ENCODE measurements at places on chromosomes 5 and 9. TPM values are rescaled to one million over a fixed set of nuclear protein-coding genes. Genes with fewer than 3 reads are reported as not detected.

GRCh38 chr5:1833264-1834021, 32.2 kb downstream of the NDUFS6 start:
- no peak for DNase-seq

- DNase-seq = peak; percentile 59
Measured at GRCh38 chr9:92140074-92140753, 25.0 kb upstream of the SPTLC1 start.

GRCh38 chr9:16721972-16722371, 148.5 kb downstream of the BNC2 start:
- no peak for DNase-seq

- DNase-seq = no peak
Measured at GRCh38 chr5:67998709-67999261, 216.8 kb upstream of the PIK3R1 start.

DNA sequence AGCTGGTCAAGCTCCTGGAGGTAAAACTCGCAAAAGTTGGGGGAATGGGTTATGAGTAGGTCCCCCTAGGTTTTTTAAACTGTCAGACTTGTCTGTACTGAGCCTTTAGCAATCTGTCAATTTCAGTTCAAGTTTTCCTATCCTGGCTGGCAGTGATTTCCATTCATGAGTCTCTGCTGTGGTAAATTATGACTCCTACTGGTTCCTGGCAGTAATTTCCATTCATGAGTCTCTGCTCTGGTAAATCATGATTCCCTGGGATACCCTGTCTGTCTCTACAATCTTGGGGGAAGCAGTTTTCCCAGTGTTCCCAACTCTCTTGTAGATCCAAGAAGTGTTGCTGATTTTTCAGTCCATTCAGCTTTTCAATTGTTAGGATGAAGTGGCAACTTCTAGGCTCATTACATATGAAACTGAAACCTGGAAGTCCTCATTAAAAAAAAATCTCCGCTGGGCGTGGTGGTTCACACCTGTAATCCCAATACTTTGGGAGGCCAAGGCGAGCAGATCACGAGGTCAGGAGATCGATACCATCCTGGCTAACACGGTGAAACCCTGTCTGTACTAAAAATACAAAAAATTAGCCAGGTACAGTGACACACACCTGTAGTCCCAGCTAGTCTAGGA, 91.3 kb upstream of the GPBP1 start:
- DNase-seq = no peak

- DNase-seq = no peak
Measured at GRCh38 chr5:158769079-158769478, 330.6 kb downstream of the EBF1 start.

DNA sequence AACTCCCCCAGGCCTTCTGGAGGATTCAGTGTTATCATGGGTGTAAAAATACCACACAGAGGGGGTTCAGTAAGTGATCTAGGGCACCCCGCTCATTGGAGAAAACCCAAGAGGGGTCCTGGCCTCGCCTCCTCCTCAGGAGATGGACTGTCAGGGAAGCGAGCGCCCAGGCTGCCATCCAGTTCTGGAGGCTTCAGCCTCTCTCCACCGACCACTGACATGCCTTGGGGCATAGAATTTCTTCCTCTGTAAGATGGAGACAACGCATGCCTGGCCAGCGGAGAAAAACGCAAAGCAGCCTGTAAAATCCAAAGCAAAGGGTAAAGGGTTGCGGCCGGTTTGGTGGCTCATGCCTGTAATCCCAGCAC, 165.4 kb downstream of the COL23A1 start:
- DNase-seq = no peak

DNA sequence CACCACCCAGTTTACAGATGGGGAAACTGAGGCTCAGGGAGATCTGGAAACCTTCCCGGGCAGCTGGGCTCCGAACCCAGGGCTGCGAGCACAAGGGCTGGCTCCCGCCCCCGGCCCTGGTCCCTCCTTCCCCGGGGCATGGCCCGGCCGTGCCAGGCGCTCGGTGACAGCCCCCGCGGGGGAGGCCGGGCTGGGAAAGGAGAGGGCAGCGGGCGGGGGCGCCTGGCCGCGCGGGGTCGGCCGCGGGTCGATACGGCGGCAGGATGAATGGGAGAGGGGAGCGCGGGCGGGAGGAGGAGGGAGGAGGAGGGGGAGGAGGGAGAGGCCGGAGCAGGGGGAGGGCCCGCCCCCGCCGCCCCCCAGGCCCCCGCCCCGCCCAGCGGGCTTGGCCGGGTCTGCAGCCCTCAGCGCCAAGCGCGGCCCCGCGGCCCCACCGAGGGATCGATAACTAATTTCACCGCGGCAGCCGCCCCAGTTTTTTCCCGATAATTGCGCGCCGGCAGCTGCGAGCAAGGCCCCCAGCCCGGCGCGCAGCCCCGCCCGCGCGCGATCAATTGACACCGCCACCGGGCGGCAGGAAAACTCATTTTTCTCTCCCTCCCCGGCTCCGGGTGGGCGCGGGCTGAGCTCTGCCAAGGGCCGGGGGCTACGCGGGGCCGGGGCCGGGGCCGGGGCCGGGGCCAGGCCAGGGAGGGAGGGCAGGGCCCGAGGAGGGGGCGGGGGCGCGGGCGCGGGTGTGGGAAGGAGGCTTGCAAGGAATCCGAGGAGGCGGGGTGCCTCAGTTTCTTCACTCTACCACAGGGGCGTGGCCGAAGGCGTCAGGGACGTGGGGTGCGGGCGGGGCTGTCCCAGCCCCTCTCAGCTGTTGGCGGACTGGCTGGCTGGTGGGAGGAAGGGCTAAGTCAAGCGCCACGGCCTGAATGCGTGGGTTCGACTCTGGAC, 52.1 kb downstream of the C9orf50 start:
- no peak for DNase-seq

DNA sequence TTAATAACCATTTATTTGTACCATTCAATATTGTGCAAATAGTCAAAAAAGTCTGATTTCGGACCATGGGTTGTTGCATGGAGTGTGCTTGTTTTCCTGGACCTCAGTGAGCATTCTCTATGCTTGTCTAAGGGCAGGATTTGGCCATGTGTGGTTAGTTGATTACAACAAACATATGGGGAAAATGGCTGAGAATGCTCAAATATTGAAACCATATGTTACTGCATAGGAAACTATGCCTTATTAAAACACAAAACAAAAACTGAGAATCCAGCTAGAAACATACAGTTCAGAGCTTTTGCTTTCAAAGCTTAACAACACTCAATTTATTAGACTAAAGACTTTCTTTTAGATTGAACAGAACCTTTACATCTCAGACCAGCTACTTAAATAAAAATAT, 928.3 kb downstream of the NR2F1-AS1 start:
- no peak for DNase-seq

GRCh38 chr5:77774981-77775789, 954 bp downstream of the TBCA start:
- peak; percentile 67 for DNase-seq

GRCh38 chr5:78979909-78980308, 5.2 kb downstream of the ARSB start:
- no peak for DNase-seq

GRCh38 chr5:137587919-137588318, 88.8 kb upstream of the SPOCK1 start:
- no peak for DNase-seq

- DNase-seq = no peak
Measured at GRCh38 chr5:171495122-171495700, 75.8 kb downstream of the FGF18 start.

GRCh38 chr5:76943006-76943405, 9.8 kb upstream of the CRHBP start:
- DNase-seq = no peak

DNA sequence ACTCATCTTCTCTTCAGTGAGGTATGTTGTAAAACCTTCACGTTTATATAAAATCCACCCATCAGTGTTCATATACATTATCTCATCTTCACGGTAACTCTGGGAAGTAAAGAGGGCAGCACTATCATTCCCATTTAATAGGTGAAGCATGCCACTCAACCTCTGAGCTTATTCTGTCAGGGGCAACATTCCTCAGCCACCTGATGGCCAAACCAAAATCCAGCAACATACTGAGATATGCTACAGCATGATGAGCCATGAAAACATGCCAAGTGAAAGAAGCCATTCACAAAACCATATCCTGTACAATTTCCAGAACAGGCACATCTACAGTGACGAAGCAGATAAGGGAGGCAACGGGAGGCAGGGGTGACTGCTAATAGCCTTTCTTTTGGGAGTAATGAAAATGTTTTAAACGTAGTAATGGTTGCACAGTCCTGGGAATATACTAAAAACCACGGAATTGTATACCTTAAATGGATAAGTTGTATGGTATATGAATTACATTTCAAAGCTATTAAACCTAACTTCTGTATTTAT, 167.4 kb downstream of the TSSK1B start:
- no peak for DNase-seq

DNA sequence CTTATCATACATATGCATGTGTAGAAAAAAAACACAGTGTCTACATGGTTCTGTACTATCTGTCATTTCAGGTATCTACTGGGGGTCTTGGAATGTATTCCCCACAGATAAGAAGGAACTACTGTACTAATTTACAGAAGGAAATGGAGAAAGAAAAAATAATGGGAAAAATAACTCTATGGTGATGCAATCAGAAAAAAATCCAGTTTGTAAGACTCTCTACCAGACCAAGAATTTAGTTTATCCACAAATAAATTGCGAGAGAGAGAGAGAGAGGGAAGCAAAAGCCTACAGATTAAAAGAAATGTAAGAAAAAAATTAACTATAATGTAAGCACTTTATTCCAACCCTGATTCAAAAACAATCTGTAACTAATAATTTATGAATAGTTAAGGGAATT, 708.6 kb upstream of the ZNF608 start:
- no peak for DNase-seq

DNA sequence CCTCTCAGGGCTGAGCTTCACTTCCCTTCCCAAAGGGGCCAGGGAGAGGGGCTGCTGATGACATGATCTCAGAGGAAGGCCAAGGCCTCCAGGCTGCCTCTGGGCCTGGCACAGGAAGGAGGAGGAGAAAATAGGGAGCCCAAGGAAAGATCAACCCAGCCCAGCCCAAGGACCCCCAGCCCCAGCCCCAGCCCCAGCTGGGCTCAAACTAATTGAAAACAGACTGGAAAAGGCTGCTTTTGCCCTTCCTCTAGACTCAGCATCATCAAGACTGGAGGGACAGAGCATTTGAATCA, 18.3 kb upstream of the KCNIP1 start:
- no peak for DNase-seq

The UTP15 gene
- 31.0 TPM for total RNA-seq

The TRIM52 gene
- total RNA-seq = 16.2 TPM

The SEMA5A gene
- total RNA-seq = under 0.01 TPM

The CDC20B gene
- not detected for total RNA-seq

The RXFP3 gene
- total RNA-seq = not detected

The BARHL1 gene
- total RNA-seq = not detected

The WDR38 gene
- total RNA-seq = not detected

Data from hematopoietic multipotent progenitor cell (in vitro differentiated cells).